ENCODE measurements at places on chromosomes 1 and 21.

DNA sequence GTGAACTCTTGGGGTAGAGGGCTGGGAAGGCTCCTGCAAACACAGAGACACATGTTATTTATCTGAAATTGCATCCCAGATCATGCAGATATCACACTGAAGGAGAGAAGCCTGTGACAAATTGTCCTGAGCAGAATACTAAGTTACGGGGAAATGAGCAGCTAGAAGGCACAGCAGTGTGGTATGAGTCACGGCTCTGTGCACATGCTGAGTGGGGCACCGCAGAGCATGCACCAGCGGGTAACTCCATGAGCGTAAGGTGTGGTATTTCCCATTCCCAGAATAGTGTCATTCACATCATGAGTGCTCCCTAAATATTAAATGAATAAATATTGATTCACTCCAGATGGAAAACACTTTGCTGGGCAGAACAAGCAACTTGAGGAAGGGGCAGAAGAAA, 21.3 kb upstream of the FCRL2 start:
- no peak for DNase-seq

GRCh38 chr21:35924714-35925301, 135.5 kb downstream of the SETD4 start:
- DNase-seq: peak; percentile 59

- DNase-seq: no peak
Measured at GRCh38 chr1:26923711-26924110, 2.2 kb downstream of the NUDC start.

- DNase-seq: no peak
Measured at GRCh38 chr21:26043891-26044290, 126.7 kb downstream of the APP start.
